Sigmoid colon (tissue), 7 donors: ENCODE measurements at places on chromosomes 12 and 14. TPM values are rescaled to one million over a fixed set of nuclear protein-coding genes. Genes with fewer than 3 reads are reported as not detected.
A peak's percentile ranks its signal among the peaks of the same experiment; 100 is the strongest.

GRCh38 chr14:79829405-79830166 is 381.7 kb downstream of the DIO2 start:
- DNase-seq, result no peak
- H3K4me3 ChIP-seq, result no peak overlapping the region
- no peaks in the 10 kb centered on the region for H3K36me3 ChIP-seq
- no peak overlapping the region for H3K27ac ChIP-seq
- no peaks in the 10 kb centered on the region for H3K27me3 ChIP-seq

- H3K27me3 ChIP-seq, result no peaks in the 10 kb centered on the region
- no peak overlapping the region for H3K4me3 ChIP-seq
- H3K27ac ChIP-seq, result no peak overlapping the region
- DNase-seq, result no peak
These were observed 125.0 kb downstream of the PRIMA1 start for GRCh38 chr14:93663317-93663716.

- no peaks in the 10 kb centered on the region for H3K27me3 ChIP-seq
- no peak overlapping the region for H3K27ac ChIP-seq
- no peaks in the 10 kb centered on the region for H3K36me3 ChIP-seq
These were observed 369.9 kb upstream of the PDE3A start for GRCh38 chr12:19998411-19998810.

GRCh38 chr12:46187023-46187422 is 81.8 kb downstream of the SLC38A1 start:
- DNase-seq, result peak; percentile 75
- H3K36me3 ChIP-seq, result no peaks in the 10 kb centered on the region
- no peaks in the 10 kb centered on the region for H3K27me3 ChIP-seq

GRCh38 chr14:61406198-61406597 is 84.8 kb downstream of the PRKCH start:
- H3K4me1 ChIP-seq, result no peaks in the 10 kb centered on the region
- no peak overlapping the region for H3K4me3 ChIP-seq
- H3K27me3 ChIP-seq, result no peaks in the 10 kb centered on the region
- H3K27ac ChIP-seq, result no peak overlapping the region

GOLT1B gene
- 22.5 TPM for total RNA-seq

ZNF891 gene
- 4.6 TPM for total RNA-seq
